ENCODE measurements at places on chromosomes 3 and 15.

DNA sequence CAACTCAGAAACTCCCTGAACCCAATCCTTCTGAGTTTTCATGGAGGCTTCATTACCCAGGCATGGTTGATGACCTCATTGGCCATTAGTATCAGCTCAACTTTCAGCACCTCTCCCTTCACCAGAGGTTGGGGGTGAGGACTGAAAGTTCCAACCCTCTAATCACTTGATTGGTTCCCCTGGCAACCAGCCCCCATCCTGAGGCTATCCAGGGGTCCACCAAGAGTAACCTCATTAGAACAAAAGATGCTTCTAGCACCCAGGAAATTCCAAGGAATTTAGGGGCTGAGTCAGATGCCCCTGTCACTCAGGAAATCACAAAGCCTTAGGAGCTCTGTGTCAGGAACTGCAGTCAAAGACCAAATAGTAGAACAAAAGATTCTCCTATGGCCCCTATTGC, 43.8 kb downstream of the ADAMTSL3 start:
- DNase-seq, result no peak

DNA sequence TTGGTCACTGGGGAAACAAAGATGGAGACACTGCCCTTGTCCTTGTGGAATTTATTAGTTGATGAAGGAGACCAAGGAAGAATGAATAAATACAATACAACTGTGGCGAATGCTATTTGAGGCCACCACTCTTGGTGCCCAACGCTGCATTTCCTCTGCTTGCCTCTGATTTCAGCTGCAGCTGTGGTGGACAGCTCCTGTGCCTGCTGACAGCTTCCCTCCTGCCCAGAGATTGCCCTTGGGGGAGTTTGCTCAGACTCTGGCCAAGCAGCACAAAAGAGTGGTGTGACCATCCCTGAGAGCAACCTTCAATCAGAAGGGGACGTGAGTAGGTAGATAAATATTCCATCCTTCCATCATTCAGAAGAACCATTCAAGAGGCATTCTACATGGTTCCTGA, 64.6 kb upstream of the FHIT start:
- DNase-seq, result no peak

DNA sequence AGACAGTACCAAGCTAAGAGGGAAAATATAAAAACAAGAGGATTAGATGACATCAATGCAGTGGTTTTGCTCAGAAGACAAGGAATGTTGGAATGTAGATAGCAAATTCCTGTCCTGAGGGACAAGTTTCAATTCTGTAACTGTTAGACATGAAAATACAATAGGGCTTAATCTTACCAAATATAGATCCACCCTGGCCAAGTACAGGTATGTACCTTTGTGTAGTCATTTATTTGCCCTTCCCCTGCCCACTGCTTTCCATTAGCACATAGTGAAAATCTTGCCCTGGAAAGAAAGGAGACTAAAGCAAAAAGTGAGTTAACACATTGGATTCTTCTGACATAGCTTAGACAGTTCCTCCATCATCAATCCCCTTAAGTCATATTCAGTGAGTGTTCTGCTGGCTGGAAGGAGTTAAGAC, 389.0 kb upstream of the THBS1 start:
- no peak for DNase-seq

DNA sequence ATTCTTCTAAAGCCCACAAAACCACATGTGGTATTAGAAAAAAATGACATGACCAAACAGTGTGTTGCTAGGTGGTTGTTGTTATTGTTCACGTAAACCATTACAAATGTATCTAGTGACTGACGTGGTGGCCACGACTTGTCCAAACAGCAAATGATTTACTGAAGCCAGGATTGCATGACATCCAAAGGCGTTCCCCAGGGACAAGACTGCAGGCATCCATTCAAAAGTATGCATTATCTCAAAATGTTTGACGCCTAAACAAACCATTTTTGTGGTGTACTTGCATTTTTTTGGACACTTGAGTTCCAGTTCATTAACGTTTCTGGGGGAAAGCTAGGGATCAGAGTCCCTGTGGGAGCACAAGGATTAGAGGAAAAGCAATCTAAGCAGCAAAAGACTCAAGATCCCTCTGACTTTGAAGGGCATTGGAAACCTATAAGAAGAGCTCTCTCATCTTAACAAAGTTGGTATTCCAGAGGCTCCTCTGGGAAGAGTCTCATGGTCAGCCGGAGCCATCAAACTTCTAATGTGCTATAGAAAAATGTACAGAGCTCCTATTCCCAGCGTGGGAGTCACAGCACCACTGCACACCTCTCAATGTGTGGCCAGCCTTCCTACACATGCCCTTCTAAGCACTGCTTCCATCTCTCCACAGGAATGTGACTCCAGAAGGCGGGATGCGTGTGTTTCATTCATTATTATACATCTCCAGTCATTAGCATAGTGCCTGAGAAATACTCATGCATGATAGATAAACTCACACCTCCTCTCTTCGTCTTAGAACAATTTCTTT, 62.9 kb downstream of the FBN1 start:
- DNase-seq, result no peak

DNA sequence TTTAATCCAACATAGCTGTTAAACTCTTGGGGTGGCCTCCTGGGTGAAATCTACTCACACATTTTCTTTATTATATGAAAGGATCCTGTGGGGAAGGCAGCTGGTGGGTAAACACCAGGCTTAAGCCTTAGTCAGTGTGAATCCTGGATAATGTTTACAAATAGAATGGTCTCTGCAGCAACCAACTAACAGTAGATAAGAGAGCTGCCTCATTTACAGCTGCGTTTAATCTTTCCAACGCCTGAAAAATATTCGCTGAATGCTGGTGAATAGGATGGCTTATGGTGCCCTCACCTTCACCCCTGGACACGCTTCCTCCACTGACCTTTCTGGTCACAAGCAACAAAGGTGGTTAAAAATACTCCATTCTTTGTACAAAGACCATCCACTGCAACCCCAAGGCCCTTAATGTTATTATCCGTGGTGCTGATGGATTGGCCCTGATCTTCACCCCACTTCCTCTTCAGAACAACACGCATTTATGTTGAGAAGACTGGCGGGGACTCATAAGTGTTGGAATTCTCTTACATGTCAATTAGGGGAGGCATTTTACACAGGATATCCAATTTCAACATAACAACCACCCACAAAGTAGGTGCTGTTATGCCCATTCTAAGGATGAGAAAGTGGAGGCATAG, 120.0 kb upstream of the FRMD4B start:
- DNase-seq, result no peak

- no peak for DNase-seq
Measured at GRCh38 chr15:100728371-100729201, 126.2 kb downstream of the ASB7 start.

- no peak for DNase-seq
Measured at GRCh38 chr3:153070511-153070868, 91.5 kb upstream of the RAP2B start.

GRCh38 chr3:87025661-87026645, 35.0 kb upstream of the VGLL3 start:
- no peak for DNase-seq

DNA sequence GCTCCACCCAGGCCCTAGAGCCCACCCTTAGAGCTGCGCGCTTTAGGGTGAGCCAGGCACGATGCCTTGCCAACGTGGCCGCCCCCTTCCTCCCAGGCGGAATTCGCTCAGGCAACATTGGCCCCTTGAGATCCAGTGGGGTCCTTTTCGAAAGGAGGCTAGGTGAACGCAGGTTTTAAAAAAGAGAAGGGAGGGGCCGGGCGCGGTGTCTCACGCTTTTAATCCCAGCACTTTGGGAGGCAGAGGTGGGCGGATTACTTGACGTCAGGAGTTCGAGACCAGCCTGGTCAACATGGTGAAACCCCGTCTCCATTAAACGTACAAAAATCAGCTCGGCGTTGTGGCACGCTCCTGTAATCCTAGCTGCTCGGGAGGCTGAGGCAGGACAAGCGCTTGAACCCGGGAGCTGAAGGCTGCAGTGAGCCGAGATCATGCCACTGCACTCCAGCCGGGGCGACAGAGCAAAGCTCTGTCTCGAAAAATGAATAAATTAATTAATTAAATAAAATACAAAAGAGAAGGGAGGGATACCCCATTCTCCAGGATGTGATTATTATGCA, 984 bp upstream of the RPP25 start:
- DNase-seq, result no peak

DNA sequence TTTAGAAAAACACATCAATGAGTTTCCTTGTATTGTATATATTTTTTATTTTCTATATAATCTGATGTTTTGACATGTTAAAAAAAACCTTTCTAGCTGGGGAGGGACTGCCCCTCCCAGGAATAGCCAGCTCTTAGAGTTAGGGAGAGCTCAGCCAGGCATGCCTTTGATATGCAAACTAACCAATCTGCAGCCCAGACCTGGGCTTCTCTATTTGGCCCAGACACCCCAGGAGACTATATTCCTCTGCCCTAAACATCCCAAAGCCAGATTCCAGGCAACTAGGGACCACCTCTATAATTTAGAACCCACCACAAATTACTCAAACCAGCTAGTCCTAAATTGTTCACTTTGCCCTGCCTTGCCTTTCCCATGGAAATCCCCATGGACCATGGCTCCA, 390.9 kb upstream of the ADAMTS9 start:
- no peak for DNase-seq

GRCh38 chr3:129625072-129625874, 18.8 kb upstream of the PLXND1 start:
- no peak for DNase-seq

DNA sequence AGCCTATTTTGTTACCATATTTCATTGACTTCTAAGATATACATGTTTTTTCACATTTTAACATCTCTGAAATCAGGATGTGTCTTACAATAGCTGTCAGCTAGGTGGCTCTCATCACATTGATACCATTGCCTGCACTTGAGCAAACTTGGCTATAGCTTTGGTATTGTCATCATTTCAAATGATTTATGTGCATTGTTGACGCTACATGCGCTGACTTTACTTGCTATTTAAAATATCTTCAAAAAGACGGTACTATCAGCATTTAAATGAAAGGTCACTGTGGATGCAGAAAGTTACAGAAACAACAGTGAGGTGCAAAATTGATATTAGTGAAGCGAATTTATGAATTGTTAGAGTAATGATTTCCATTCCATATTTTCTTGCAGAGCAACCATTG, 54.0 kb upstream of the ABHD2 start:
- DNase-seq, result no peak

- no peak for DNase-seq
Measured at GRCh38 chr15:62287066-62287857, 122.2 kb upstream of the C2CD4B start.

GRCh38 chr3:135944831-135945230, 20.7 kb upstream of the PPP2R3A start:
- no peak for DNase-seq

DNA sequence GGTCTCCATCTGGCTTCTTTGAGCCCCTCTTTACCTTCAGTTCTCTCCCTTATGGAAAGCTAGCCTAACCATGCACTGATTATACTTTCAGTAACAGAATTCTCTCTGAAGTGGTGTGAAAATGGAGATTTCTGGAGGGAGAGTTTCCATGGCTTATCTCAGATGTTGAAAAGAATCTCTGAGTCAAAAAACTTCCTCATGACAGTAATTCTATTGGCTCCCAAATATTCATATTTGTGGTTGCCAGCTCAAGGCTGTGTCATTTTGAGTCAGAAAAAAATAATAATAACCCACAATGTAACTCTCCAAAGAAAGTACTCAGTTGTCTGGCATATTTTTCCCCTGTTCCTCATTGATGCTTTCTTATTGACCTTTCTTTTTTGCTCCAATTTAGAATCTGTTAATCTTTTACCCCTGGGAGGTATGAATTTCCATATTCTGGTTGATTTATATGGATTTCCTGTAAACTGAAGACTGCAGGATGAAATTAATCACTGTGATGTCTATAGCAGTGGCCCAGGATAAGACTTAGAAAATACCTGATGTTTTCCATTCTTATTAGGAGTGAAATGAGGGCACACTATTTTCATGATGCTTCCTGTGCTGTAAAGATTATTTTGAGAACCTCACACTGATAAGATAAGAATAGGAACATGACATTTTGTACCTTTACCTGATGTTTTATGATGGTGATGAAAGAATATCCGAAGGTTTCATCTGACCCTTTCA, 149.5 kb upstream of the EPHA3 start:
- DNase-seq, result no peak

DNA sequence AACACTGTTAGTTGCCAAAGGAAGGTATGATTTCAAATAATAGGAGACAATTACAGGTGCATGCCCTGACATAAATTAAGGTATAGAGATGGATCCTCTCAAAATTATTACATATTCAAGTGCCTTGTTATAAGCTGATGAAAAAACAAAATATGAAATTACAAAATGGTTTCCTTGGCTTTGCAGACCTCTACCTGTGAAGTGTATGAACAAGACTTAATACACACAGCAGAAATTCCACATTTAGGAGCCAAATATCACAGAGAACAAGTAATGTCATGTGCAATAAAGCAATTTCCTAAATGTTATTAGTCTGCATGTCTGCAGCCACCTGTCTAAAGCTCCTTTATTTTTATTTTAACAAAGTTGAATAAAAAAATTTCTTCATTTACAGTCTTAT, 151.5 kb downstream of the ALCAM start:
- no peak for DNase-seq

- no peak for DNase-seq
Measured at GRCh38 chr3:81763001-81763400, 1.6 kb upstream of the GBE1 start.

- no peak for DNase-seq
Measured at GRCh38 chr15:62075595-62076277, 9.0 kb downstream of the C2CD4A start.

GRCh38 chr3:128409624-128410581, 56.8 kb downstream of the DNAJB8 start:
- DNase-seq, result no peak

- DNase-seq, result no peak
Measured at GRCh38 chr3:98563661-98564281, 29.6 kb downstream of the CPOX start.

- no peak for DNase-seq
Measured at GRCh38 chr3:147838652-147839051, 429.5 kb downstream of the ZIC1 start.

- no peak for DNase-seq
Measured at GRCh38 chr15:69317392-69317841, 18.7 kb downstream of the PAQR5 start.

DNA sequence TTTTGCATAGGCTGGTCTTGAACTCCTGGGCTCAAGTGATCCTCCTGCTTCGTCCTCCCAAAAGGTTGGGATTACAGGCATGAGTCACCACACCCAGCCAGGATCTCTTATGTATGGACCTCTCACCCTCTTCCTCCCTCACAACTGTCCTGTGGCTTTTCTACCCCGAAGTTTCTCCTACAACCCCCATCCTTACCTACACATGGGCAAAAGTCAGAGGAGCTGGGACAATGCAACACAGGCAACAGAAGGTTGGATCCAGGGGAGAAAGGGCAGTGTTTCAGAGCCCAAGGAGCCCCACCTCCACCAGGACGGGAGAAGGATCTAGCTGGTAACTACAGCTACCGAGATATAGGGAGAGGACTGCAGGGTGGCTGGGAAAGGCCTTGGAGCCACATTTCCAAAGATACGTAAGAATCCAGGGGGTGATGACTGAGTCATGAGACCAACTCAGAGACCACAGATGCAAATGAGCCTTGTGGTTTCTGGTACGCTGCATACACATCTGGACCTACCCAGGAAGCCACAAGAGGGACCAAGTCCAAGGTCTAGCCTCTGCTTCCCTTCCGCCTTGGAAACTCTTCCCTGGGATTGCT, 13.6 kb downstream of the IGDCC4 start:
- DNase-seq, result no peak
